ENCODE measurements at places on chromosomes 16 and 17.

DNA sequence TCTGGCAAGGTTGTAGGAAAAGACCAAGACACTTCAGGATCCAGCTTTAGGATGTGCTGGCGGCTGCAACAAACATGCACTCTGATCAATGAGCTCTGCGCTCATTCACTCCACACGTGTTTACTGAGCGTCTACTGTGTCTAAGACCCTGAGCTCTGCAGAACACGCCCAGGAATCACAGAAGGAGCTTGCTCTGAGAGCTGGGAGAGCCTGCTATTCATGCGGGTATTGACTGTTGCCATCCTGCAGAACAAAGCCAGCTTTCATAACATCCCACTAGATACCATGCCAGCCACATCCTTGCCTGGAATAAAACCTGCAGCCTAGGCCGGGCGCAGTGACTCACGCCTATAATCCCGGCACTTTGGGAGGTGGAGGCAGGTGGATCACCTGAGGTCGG is 44.1 kb downstream of the NXN start:
- DNase-seq, result no peak

DNA sequence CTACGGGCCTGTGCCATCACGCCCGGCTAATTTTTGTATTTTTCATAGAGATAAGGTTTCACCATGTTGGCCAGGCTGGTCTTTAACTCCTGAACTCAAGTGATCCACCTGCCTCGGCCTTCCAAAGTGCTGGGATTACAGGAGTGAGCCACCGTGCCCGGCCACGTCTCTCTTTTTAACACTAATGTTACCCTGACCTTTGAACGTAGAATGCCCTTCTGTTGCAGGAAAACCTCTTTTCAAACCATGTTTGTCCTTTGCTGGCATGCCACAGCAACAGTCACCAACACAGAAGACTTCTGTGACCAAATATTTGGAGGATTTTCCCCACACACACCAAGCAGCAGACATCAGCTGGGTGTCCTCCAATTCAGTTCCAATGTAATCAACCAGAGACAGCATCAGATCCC is 7.8 kb upstream of the HSD17B1 start:
- DNase-seq, result no peak

DNA sequence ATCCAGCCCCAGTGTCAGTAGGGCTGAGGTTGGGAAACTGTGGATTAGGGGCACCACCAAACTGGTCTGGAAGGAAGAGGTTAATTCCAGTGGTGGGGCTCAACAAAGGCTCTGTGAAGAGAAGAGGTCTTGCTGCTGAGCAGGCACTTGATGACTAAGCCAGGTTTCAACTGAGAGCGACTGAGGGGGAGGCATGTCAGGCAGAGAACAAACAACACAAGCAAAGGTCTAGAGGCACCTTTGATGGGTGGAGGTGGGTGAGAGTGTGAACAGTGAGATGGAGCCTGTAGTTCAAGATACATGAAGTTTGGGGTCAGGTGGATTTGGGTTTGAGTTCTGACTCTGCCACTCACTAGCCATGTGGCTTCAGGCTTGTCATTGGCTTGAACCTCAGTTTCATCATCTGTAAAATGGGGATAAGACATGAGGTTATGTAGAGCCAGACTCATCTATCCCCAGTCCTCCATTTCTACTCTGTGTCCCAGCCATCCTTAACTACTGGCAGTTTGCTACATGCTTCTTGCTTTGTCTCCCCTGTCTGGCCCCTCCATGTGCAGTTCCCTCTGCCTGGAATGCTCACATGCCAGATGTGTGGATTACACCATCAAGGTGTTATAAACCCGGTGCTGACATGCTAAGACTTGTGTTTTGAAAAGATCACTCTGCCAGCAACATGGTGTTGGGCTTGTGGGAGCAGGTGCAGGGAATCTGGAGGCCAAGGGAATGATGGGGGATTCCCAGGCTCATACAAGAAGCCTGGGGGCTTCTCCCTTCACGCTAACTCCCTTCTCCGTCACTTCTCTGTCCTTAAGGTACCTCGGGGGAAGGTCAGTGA is 3.0 kb upstream of the RMI2 start:
- no peak for DNase-seq

DNA sequence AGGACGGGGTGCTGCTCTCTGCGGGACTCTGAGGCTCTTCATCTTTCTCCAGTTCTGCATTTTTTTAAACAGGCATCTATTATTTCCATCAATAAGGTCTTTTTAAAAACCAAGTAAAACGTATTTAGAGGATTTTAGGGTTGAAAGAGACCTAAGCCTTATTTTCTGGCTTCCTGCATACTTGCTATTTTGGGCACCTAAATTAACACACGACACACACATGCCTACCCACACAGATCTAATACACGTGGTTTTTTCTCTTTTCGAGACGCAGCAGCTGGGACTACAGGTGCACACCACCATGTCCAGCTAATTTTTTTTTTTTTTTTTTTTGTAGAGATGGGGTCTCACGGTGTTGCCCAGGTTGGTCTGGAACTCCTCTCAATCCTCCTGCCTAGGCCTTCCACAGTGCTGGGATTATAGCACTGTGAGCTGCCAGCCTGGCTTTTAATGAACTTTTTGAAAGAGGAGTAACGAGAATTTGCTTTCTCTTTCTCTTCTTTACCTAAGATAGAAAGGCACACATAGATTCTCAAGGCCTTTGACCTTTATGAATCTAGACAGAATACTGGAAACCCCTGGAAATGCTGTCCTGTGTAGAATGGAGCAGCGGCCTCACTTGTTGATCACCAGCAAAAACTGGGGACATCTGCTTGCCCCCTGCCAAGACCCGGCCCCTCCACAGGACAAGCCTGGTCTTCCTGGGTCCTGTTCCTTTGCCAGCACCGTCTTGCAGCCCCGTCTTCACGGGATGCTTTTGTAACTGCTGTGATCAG is 13.8 kb downstream of the DNAAF8 start:
- no peak for DNase-seq

- DNase-seq, result no peak
Observed at GRCh38 chr17:64378890-64379354, 11.7 kb downstream of the PECAM1 start.

DNA sequence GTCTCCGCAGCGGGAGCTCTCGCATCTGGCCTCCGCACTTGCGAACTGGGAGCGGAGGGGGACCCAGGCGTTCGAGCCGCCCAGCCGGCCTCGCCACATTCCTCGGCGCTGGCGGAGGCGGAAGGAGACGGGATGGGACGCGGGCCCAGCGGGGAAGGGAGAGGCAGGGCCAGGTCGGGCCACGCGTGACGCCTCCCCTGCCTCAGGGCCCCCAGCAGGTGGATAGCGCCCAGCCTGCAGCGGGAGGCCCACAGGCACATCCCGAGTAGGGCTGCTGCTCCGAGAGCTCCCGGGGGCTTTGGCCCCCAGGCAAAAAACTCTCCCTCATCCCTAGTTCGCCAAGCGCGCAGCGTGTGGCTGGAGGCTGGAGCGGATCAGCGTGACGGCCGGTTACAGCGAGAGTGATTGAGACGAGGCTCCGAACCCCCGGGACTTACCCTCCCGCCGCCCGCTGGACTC is 800 bp downstream of the PLEKHH3 start:
- no peak for DNase-seq

- DNase-seq, result peak; percentile 78
Observed at GRCh38 chr17:45051060-45051719, at the start of gene DCAKD. DCAKD (minus strand) TSS chr17:45051632; CDS start chr17:45034885, 16,747 bp downstream.

GRCh38 chr17:79159926-79160325 is 85.3 kb downstream of the ENGASE start:
- no peak for DNase-seq

Data from stimulated activated CD8-positive, alpha-beta memory T cell treated with anti-CD3 and anti-CD28 coated beads, Interleukin-15, amount 100 ng/mL, for 24 hours (primary cell).